ENCODE measurements at places on chromosomes 16 and 17.

GRCh38 chr17:45038728-45039634, 12.5 kb downstream of the DCAKD start:
- DNase-seq: no peak
- H3K4me3 ChIP-seq: no peak overlapping the region
- no peaks in the 10 kb centered on the region for H3K4me1 ChIP-seq
- H3K27me3 ChIP-seq: no peaks in the 10 kb centered on the region

DNA sequence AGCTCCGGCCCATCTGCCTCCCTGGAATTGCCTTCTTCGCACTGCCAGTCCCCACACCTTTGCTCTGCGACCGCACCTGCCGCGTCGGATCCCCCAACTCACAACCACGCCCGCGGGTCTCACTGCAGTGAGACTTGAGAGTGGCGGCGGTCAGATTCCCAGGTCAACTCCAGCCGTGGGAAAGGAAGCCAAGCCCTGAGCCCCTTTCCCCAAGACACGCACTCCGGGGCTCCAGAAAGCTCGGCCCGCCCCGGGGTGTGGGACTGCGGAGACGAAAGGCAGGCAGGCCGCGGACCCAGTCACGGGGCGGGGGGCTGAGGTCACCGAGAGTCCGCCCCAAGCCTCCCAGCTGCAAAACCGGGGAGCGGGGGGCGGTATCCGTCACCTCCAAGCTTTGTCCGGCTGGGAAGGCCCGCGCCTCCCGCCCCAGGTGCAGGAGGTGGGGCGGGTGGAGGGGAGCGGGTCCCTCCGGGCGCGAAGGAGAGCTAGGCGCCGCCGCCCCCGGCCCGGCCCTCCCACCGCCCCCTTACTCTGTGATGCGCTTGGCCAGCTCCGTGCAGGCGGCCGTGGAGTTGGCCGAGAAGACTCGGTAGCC, 615 bp downstream of the PRPSAP1 start:
- H3K27me3 ChIP-seq: no peaks in the 10 kb centered on the region
- H3K4me3 ChIP-seq: peak overlapping the region; percentile 93
- H3K27ac ChIP-seq: peak overlapping the region; percentile 89

GRCh38 chr17:80430446-80431245, 15.7 kb downstream of the ENDOV start:
- no peaks in the 10 kb centered on the region for H3K4me1 ChIP-seq
- no peak for DNase-seq
- H3K4me3 ChIP-seq: no peak overlapping the region

DNA sequence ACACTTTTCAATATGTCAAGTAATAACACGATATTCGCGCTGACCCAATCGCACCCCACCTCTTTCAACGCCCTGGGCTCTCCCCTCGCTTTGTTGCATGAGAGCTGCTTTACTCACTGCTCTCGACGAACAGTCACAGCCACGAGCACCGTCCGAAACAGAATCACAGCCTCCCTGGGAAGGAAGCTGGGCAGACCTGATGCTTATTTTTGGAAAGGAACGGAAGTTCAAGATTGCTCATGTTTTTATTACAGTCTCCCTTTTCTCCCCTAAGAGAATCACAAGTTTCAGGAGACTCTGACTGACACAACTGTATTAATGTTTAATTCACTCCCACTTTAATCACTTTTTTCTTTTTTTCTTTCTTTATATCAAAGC, 67.8 kb downstream of the ANKRD11 start:
- H3K27me3 ChIP-seq: no peaks in the 10 kb centered on the region
- H3K4me3 ChIP-seq: no peak overlapping the region
- no peak overlapping the region for H3K27ac ChIP-seq
- peaks cover 8% of the 10 kb centered on the region for H3K36me3 ChIP-seq
- DNase-seq: no peak
